Bronchial epithelial cell (primary cell): ENCODE measurements at places on chromosomes 6 and 20.

DNA sequence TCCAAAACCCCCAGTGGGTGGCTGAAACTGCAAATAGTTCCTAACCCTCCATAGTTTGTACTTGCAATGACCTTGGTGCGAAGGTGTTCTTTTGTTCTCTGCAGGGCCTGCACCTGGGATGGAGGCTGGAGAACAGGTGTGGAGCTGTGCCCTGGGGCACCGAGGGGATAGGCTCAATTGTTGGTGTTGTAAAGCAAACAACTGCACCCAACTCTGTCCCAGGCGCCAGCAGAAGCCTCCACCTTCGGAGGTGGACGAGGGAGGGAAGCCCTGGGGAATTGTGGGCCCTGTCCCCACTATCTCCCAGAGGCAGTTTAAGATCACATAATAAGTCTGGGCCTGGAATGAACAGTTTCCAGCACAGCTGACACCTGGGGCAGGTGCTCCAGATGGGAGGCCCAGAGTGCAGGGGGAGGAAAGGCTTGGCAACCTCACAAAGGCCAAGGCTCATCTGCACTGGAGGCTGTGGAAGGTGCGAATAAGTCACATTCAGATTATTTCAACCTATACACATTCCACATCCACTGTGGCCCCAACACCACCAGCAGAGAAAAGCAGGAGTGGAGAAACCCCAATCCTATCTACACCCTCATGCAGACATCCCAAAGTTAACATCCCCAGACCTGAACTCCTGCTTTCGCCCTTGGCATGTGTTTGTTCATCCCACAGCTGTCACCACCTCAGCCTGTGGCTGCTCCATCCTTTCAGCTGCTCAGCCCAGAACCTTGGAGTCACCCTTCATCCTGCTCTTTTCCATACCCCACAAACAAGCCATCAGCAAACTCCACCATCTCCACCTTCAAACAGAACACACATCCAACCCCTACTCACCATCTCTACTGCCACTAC is 12.3 kb upstream of the CBFA2T2 start:
- no peak for DNase-seq

DNA sequence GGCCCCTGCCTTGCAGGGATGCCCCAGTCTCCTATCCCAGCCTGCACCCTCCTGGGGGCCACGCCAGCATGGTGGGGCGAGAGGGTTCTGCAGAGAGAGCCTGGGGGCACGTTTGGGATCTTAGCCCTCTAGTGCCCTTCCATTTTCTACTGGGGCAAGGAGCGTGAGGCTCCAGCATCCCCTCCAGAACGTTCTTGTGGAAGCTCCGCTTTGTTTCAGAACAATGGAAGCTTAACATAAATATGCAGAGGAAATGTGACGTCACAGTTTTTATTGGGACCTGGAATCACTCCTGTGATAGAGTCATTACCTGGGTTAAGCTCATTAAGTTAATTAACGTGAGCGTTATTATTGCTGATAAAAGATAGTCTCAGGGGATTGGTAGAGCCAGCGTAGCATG is 19.6 kb downstream of the BHLHE23 start:
- DNase-seq = no peak

DNA sequence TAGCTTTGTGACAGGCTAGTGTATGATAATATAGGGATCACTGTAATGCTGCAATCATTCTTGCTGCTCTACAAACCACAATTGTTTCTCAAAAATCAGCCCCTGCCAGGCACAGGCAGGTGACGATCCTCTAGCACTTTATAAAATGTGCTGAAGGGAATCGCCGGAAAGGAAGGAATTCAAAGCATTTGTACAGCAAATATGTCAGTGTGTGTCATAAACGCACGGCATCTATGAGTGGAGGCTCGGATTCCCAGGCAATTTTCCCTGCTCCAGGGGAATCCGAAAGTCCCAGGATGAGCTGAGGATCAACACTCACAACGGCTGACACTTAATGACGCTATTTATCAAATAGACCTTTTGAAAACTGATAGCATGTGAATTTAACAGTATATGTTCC is 1.4 kb downstream of the PHACTR1 start:
- DNase-seq = peak; percentile 41

DNA sequence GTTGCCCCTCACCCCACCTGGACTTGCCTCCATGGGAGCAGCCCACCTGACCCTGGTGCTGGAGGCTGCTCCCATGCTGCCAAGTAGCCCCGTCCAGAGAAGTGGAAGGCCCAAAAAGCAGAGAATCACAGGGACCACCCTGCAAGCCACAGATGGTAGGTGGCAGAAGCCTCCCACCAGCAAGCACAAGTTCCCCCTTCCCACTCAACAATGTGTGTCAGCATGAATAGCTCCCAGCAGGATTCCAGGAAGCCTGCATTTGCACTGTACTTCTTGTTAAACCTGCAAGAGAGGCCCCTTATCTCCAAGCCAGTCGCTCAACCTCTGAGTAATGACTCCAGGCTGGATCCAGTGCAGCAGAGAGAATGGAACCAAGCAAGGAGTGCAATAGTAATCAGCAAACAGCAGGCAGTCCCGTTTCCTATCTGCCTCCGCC is 180.8 kb upstream of the CST7 start:
- no peak for DNase-seq

DNA sequence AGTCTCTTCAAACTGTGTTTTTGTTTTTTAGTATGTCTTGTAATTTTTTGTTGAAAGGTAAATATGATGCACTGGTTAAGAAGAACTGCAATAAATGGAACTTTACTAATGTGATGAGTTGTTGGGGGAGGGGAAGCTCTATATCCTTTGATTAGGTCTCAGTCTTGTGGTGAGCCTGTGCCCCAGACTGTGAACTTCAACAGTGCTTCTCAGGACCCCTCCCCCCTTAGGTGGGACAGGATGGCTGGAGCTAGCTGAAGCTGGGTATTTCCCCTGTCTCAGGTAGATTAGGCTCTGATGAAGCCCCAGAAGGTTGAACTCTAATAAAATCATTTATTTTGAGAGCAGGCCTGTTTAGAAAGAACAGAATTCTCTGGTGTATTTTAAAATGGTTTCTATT is 31.4 kb upstream of the TASP1 start:
- DNase-seq = no peak

DNA sequence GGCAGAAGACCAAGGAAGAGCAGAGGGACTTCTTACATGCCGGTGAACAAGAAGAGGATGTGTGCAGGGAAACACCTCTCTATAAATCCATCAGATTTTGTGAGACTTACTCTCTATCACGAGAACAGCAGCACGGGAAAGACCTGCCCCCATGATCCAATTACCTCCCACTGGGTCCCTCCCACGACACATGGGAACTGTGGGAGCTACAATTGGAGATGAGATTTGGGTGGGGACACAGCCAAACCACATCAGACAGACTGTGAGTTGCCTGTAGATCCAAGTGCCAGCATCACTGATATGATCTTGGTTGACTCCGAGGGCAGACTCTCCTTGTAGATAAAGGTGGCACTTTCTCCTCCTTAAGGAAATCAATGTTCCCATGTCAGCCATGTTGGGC is 414.8 kb upstream of the JARID2 start:
- DNase-seq = no peak

DNA sequence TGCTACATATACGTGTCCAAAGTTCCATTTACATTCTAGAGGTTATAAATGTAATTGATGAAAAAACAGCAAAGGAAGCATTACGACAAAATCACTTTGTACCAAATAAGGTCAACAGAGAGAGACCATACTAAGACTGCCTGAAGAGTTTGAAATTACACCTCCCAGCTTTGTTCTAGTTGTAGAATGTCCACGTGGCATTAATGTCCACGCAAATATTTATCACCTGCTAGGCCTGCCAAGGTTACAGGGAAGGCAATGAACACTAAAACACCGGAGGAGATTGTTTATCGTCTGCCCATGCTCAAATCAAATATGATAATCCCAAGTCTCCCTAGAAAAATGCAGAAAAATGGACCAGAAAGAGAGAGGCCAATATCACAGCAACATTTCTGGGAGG is 6.2 kb downstream of the RALGAPA2 start:
- DNase-seq = no peak

- DNase-seq = no peak
These were observed 624.1 kb upstream of the CDH4 start for GRCh38 chr20:60627751-60628565.

GRCh38 chr6:147135211-147135681 is 69.0 kb upstream of the STXBP5 start:
- peak; percentile 92 for DNase-seq

DNA sequence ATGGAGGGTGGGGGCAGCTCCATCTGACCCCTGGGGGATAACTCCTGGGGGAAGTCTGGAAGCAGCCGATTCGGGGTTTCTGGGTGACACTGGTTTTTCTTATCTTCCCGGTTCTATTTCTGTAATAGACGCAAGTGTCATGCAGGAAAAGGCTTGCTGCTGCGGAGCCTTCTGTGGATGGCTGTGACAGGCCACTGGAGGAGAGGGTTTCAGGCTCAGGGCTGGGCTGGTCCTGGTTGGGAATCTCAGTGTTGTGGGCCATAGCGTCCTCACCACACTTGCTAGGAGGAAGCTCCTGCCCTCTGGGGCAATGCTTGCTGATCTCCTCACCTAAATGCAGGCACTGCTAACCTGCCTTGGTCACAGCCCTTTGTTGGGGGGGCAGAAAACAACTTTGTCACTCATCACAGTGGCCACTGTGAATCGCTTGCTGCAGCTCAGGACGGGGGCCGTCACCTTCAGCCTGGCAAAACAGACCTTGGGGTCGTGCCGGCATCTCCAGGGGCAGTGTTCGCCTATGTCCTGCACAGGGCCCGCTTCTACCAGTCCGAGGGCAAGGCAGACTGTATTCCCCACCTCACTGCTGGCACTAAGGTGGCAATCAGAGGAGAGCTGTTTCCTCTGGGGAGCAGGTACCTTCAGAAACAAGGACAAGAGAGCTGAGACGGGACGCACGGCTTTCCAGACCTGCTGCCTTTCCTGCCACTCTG is 4.4 kb upstream of the TUBB1 start:
- DNase-seq = no peak

GRCh38 chr6:6646859-6647258 is 58.3 kb downstream of the LY86 start:
- no peak for DNase-seq

- DNase-seq = peak; percentile 64
These were observed 984 bp upstream of the ABT1 start for GRCh38 chr6:26595669-26596269.
